ENCODE measurements at places on chromosomes 1 and 21. TPM values are rescaled to one million over a fixed set of nuclear protein-coding genes. Genes with fewer than 3 reads are reported as not detected.

PDZK1 gene
- 2.1 TPM for total RNA-seq

- DNase-seq = no peak
- no peak overlapping the region for H3K4me3 ChIP-seq
- no peaks in the 10 kb centered on the region for H3K4me1 ChIP-seq
- H3K36me3 ChIP-seq = no peaks in the 10 kb centered on the region
- H3K27me3 ChIP-seq = no peaks in the 10 kb centered on the region
Measured at GRCh38 chr1:30830537-30830936, 73.0 kb upstream of the LAPTM5 start.

DNA sequence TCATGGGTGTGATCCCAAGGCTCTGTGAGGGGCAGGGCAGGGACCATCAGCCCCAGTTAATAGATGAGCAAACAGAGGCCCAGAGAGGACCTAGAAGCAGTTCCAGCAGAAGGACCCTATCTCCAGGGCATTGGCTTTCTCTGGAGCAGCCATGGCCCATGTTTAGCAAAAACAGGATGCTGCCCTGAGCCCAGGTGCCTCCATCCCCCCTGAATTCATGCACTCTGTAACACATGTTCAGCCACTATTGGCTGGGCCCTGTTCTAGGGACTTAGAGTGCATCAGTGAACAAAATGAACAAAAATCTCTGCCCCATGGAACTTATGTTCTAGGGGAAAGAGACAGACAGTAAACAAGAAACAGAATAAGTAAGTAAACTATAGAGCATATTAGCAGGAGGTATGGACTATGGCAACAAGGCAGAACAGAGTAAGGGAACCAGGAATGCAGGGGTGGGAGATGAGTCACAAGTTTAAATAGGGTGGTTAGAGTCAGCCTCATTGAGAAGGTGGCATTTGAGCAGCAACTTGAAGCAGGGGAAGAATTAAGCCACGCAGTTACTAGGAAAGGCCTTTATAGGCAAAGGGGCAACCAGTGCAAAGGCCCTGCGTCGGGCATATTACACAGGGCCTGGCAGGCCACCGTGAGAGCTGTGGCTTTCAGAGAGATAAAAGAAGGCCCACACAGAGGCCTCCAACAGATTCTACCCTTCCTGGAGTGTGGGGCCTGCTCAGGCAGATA lies 185.9 kb upstream of the EDN2 start:
- no peaks in the 10 kb centered on the region for H3K27me3 ChIP-seq
- no peak overlapping the region for H3K4me3 ChIP-seq
- DNase-seq = peak; percentile 81
- no peaks in the 10 kb centered on the region for H3K36me3 ChIP-seq

DNA sequence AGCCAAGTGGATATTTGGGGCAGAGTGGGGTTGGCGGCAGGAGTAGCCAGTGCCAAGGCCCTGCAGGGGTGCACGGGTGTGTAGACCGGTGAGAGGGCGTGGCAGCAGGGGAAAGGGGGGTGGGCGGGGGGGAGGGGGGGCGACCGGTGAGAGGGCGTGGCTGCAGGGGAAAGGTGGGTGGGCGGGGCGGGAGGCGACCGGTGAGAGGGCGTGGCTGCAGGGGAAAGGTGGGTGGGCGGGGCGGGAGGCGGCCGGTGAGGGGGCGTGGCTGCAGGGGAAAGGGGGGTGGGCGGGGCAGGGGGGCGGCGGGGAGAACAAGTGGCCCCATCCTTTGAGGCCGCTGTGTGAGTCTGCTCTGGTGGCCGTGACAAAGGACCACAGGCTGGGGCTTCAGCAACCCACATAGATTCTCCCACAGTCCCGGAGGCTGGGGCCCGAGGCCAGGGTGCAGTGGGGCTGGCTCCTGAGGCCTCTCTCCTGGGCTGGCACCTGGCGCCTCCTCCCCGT lies 25.8 kb downstream of the RRP1 start:
- no peak overlapping the region for H3K4me3 ChIP-seq
- H3K27ac ChIP-seq = no peak overlapping the region
- no peak for DNase-seq
- no peaks in the 10 kb centered on the region for H3K36me3 ChIP-seq
- no peaks in the 10 kb centered on the region for H3K27me3 ChIP-seq

DNA sequence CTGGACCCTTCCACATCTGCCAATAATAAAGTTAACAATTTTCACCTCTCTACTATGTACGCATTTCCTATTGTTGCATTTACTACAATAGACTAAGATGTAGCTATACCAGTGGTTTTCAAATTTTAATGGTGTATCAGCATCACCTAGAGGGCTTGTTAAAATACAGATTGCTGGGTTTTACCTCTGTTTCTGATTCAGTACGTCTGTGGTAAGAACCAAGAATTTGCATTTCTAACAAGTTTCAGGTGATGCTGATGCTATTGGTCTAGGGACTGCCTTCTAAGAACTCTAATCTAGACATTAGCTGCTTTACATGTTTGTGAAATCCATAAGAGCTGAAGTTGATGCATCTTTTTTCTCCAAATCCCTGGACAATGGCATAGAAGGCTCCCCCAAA lies 59.7 kb downstream of the ERICH3 start:
- no peak overlapping the region for H3K27ac ChIP-seq
- H3K4me1 ChIP-seq = no peaks in the 10 kb centered on the region
- H3K36me3 ChIP-seq = no peaks in the 10 kb centered on the region
- no peaks in the 10 kb centered on the region for H3K27me3 ChIP-seq
- no peak overlapping the region for H3K4me3 ChIP-seq
- DNase-seq = no peak

GRCh38 chr1:26358411-26359384 lies 4.8 kb upstream of the CRYBG2 start:
- no peaks in the 10 kb centered on the region for H3K36me3 ChIP-seq
- H3K4me3 ChIP-seq = no peak overlapping the region
- DNase-seq = no peak
- H3K27ac ChIP-seq = no peak overlapping the region
- H3K27me3 ChIP-seq = peaks cover 44% of the 10 kb centered on the region
